ENCODE measurements at places on chromosomes 4 and X.

DNA sequence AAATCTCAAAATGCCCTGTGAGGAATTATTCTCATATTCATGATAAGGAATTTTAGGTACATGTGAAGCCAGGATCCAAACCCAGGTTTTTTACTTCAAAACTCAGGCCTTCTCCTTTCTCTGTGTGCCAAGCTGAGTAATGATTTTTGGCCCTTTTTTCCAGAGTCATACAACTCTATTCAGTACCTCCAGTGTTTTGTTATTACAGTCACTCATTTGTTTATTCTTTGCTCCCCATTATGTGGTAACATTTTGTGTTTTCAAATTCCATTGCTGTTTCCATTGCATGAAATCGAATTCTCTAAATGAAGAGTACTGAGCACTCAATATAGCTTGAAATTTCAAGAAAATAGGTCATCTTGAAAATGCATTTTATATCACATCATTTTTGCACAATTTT lies 315.4 kb downstream of the NR3C2 start:
- no peak for DNase-seq

- no peak for DNase-seq
Observed at GRCh38 chrX:123764967-123765871, 32.4 kb upstream of the THOC2 start.

GRCh38 chr4:182418054-182418734 lies 175.0 kb downstream of the TENM3 start:
- DNase-seq: no peak

DNA sequence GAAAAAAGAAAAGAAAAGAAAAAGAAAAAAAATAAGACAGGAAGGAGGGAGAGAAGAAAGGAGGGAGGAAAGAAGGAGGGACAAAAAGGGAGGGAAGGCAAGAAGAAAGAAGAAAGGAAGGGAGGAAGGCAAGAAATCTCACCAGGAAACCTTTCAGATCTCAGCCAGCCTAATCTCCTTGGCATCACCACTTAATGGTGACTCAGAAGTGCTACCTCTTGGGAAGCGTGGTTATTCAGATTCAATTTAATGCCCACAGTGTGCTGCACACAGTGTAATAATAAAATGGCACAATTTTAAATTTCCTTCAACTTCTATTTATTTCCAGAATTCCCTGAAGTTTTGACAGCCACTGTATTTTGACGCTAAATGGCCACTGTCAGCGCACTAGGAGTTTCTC lies 50.3 kb downstream of the DKK2 start:
- no peak for DNase-seq

DNA sequence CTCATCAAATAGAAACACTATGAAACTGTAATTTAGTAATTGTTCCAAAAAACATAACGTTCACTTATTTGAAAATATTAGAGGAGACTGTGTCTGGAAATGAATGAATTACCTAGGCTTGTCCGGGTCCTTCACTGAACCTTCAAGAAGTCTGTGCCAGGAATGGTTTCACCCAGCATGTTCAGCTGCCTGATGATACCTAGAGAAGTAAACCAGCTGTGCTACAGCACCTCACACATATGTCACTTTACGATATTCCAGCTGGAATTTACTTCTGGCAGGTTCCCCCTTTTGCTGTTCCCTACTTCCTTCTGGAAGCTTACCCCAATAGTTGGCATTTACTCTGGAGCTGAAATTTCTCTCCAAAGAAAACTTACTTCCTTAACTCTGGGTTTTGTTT lies 906.5 kb downstream of the FAT4 start:
- DNase-seq: no peak
